ENCODE measurements at places on chromosomes 4 and X. TPM values are rescaled to one million over a fixed set of nuclear protein-coding genes. Genes with fewer than 3 reads are reported as not detected.
A peak's percentile ranks its signal among the peaks of the same experiment; 100 is the strongest.

GRCh38 chrX:24113181-24113580 lies 36.3 kb upstream of the ZFX start:
- no peak for DNase-seq

SSX7 gene
- not detected for total RNA-seq

DNA sequence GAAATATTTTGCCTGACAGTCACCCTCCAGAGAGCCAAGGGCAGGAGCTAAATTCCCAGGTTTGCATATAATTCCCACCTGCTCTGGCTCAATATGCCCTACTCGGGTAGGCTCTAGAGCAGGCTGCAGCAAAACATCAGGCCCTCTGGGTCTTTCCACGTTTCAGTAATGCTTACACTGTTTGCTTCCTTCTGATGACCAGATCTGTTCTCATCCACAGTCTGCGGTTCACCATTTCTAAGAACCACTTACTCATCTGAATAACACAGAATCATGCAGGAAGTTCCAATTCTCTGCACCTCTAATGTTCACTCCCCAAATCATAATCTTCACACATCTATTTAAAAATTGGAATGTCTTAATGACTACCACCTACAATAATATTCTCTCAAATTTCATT lies 141.4 kb downstream of the PPP3CA start:
- DNase-seq: no peak

- no peak for DNase-seq
Measured at GRCh38 chrX:50876551-50876950, 34.0 kb upstream of the BMP15 start.

DNA sequence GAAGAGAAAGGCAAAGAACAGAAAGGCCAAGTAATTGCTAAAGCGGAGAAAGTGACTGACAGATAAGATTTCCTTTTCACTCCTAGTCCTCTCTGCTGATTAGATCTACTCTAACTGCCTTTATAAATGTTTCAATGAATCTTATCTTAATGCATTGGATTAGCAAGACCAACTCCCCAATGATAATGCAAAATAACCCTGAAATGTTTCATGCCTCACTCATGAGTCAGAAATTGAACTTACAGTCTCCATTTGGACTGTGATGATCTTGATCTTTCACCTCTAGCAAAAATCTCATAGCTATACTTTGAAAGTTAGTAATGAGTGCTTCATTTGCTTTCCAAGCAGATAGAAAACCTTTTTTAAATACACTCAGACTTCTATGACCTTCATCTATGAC lies 26.5 kb downstream of the SLC10A7 start:
- DNase-seq: no peak

DNA sequence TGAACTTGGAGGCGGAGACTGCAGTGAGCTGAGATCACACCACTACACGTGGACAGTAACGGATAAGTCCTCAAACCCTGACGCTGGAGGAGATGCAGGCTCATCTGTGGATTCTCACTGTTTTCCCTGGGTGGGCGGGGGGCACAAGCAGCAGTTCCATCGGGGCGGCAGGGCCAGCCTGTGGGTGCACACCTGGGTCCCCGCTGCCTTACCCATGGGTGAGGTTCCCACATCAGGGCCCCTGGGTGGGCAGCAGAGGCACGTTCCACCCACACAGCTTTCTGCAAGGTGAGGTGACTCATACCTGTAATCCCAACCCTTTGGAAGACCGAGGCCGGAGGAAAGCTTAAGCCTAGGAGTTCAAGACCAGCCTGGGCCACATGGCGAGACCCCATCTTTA lies 56.6 kb upstream of the MXD4 start:
- DNase-seq: peak; percentile 9

REPS2 gene
- 84.8 TPM for total RNA-seq

RAB9B gene
- total RNA-seq: 1.3 TPM

- no peak for DNase-seq
Measured at GRCh38 chrX:39839371-39839770, 258.4 kb downstream of the BCOR start.

DNA sequence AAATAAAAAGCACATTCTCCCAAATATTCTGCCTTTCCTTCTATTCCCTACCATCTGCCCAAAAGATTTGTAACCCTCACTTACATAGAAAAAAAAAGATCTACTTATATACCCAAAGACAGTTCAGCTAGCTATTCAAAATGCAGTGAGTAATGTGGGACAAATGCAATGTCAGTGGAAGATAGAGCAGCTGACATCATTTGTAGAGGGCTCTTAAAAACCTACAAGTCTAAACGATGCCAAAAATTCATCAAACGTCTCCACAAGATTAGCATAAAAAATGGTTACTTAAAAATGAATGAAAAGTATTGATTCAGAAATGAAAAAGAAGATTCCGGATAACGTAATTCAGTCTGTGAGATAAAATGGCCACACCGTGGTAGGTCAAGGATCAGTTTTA lies 96.5 kb downstream of the ASB9 start:
- no peak for DNase-seq

- DNase-seq: no peak
Measured at GRCh38 chr4:154367659-154368058, 123.9 kb downstream of the DCHS2 start.

DNA sequence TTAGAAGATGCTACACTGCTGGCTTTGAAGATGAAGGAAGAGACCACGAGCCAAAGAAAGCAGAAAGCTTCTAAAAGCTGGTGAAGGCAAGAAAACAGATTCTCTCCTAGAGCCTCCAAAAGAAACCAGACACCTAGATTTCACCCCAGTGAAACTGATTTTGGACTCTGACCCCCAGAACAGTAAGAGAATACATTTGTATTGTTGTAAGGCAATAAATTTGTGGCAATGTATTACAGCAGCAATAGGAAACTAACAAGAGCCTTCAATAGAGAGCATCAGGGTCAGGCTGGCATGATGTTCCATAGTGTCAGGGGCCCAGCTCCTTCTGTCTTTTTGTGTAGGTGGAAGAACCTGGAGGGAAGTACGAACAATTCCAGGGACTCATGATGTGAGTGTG lies 6.0 kb upstream of the TEC start:
- no peak for DNase-seq

DNA sequence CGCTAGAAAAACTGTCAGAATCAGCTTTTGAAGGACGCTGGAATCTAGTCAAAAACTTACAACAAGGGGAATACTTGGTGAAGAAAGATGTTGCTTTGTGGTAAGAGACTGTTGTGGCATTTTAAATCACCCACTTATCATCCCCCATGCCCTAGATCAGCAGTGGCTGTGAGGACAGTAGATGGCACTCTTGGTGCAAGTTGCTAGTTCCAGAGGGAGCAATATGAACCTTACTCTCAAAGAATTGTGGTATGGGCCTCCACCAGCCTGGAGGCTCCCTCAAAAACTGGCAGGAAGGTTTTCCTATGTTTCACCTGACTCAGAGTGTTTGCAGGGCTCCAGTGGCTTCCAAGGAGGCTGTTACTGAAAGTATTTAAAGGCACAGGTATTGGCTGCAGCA lies 37.7 kb upstream of the SLC16A2 start:
- DNase-seq: peak; percentile 53

DNA sequence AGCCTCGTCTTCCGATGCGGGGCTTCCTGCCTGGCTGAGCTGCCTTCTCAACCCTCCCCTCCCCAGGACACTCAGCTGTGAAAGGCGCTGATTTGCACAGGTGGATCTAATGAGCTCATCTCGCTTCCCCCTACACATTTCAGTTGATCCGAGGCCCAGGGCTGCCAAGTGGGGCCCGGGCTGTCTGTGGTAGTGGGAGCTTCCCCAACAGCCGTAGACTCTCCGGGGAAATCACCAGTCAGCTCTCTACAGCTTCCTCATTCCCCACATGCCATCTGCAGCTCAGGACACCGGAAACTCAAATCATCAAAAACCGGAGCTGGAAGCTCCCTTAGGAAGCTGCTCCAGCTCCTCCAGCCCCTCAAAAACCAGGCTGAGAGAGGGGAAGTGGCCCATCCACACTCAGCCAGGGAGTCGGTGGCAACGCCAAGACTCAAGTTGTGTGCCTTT lies 56.2 kb downstream of the SMIM20 start:
- DNase-seq: peak; percentile 17

GRCh38 chrX:22968494-22968893 lies 31.3 kb upstream of the DDX53 start:
- DNase-seq: no peak
